ENCODE measurements at places on chromosomes 13 and 19.

GRCh38 chr13:35219021-35219420, 257.5 kb downstream of the MAB21L1 start:
- no peak for DNase-seq

DNA sequence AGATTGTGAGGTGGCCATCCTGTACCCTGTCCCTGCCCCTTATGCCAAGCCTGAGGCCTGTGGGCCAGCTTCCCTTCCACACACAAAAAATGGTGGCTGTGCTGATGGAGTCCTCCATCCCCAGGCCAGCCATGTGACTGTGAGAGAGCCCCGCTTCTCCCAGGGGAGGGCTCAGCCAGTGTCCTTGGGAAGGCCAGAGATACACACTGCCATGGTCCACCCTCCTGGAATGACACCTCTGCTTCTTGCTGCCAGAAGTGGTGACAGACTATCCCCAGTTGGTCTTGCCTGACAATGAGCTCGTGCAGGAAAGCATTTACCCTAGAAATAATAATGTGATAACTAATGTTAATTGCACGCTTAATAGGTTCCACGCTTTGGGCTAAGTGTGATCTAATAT, 38.0 kb downstream of the FAM124A start:
- no peak for DNase-seq

DNA sequence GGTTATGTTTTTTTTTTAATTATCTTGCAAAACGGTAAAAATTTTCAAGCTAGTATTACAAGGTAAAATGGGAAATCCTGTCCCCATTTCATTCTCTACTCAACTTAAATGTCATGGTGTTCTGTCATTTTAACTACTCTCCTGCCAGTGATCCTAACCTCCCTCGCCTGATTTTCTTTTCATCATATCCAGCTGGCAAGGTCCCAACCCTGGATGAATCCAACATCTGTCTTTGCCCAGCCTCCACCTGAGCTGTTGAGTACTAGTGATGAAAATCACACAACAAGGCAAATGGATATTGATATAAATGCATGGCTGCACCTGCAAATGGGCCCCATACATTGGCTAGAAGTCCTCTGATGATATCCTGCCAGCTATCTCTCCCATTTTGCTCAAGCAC, 6.9 kb upstream of the CDK8 start:
- peak; percentile 27 for DNase-seq

GRCh38 chr19:54279406-54279962, 1.4 kb downstream of the LILRB2 start:
- no peak for DNase-seq

DNA sequence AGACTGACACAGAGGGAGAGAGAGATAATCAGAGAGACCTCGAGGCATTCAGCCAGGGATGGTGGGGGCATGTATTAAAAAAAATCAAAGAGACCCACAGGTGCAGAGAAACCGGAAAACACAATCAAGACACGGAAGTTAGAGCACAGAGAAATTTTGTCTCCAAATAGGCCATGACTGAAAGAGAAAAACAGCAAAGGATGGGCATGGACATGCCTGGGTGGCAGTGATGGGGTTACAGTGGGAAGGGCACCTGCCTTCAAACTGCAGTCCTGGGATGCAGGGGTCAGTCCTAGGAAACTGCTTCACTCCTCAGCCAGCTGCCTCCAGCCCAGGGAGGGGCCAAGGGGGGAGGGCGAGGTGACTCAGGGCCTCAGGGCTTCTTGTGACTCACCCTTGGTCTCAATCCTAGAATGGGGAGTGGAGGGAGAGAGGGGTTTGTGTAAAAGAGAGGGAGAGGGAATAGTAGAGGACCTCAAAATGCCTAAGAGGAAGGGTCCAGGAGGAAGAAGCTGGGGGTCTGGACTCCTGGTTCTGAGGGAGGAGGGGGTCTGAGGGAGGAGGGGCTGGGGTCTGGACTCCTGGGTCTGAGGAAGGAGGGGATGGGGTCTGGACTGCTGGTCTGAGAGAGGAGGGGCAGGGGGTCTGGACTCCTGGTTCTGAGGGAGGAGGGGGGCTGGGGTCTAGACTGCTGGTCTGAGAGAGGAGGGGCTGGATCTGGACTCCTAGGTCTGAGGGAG, 3.6 kb upstream of the KCNN4 start:
- no peak for DNase-seq

DNA sequence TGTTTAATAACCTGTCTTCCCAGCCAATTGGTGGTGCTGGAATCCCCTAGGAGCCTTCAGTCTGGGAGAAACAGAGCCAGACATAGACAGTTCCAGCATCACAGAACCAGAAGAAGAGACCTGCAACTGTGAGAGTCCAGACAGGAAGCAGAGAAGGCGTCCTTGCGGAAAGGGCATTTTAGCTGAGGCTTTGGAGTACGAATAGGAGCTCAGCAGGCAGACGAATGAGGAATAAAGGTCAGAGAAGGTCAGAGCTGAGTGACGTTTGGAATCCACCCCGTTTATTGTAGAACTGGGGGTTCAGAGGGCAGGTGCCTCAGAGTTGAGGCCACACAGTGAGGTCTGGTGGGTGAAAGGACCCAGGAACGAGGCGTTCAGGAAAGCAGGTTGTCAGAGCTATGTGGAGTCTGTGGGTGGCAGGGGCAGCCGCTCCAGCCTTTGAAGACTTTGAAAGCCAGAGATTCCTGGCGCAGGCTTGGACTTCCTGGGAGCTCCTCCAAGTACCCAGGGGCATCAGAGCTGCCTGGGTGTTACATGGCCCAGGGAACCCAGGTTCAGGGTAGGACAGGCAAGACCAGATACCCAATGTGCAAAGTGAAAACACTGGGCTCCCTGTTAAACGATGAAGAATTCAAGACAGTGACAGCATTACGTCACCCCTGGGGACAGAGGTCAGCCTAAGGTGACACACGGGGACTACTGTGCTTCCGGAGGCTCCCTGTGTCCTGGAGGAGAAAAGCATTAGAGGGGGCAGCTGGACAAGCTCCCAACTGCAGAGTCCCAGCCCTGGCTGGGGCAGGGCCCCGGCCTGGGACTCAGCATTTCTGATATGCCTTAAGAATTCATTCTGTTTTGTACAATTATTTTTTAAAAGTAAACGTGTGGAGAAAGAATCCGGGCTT, 5.5 kb downstream of the ARRDC2 start:
- no peak for DNase-seq

DNA sequence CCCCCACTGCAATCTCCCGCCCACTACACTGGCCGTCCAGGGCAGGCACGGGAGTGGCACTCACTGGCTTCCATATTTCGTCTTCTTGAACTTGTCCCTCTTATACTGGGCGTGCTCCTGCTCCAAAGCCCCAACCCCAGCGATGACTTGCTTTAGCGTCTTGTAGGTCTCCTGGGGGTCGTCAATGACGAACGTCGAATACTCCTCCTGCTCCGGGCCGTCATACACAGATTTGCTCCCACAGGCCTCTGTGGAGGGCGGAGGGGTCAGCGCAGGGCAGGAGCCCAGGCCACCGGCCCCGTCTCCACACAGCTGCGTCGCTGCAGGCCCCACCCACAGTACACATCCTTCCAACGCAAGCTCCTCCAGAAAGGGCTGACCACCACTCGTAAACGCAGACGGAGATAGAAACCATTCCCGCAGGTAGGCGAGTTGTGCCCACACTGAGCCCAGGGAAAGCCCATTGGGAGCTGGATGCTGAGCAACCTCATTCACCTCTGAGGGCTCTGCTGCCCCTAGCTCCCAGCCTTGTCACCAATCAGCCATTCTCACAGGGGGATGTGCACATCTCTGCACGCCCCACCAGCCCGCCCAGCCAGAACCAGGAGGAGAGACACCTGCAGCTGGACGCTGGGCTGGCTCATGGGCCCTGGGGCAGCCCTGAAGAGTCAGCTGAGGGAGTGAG, 7.9 kb upstream of the C13orf46 start:
- no peak for DNase-seq

DNA sequence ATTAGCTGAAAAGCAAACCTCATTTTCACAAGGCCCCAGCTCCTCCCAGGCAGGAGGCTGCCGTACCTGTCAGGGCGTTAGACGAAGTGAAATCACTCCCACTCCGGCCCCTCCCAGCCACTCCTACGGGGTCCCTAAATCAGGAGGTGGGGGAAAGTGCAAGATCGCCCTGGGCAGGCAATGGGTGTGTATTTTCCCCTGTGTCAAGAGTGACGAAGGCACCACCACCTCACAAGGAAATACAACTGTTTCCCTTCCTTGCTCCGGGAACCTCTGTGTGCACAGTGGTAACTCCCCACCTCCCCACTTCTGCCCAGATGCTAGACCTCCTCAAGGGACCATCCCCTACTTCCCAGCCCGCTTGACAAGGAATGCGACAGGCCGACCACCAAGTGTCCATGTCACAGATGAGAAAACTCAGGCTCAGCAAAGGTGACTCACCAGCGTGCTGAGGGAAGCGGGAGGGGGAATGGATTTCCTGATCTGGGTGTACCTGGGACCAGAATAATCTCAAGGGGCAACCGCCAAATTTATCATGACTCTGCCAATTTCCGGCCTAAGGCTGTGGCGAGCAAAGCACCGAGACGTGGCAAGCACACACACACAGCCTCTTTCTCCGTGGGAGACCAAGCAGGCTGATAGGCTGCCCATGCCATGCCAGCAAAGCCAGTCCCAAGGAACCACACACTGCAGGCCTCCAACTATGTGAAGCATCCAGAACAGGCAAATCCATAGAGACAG, 7.3 kb downstream of the PPP6R1 start:
- no peak for DNase-seq

DNA sequence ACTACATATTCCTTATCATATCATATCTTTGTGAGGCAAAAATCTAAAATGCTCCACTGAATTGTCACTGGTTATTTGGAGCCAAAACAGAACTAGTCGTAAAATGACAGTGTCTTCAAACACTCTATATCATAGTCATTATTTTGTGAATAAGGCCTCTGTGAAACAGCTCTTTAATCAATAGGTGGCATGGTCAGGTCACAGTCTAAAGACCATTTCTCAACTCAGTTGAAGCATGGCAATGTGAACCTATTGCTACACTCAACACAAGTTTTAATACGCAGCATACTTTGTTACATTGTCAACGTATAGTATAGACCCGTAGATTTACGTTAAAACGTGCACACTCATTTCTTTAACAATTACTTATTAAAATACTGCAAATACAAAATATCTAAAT, 131.3 kb upstream of the PCDH20 start:
- DNase-seq: no peak

DNA sequence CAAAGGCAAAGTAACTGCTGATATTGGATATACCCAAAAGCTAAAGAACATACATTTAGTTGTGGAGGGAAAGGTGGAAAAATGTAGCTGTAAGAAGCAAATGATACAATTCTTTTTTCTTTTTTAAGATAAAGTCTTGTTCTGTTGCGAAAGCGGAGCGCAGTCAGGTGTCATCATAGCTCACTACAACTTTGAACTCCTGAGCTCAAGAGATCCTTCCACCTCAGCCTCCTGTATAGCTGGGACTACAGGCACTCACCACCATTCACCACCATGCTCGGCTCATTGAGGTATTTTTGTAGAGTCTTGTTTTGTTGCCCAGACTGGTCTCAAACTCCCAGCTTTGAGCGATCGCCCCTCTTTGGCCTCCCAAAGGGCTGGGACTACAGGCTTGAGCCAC, 38.0 kb downstream of the TBC1D4 start:
- DNase-seq: no peak

DNA sequence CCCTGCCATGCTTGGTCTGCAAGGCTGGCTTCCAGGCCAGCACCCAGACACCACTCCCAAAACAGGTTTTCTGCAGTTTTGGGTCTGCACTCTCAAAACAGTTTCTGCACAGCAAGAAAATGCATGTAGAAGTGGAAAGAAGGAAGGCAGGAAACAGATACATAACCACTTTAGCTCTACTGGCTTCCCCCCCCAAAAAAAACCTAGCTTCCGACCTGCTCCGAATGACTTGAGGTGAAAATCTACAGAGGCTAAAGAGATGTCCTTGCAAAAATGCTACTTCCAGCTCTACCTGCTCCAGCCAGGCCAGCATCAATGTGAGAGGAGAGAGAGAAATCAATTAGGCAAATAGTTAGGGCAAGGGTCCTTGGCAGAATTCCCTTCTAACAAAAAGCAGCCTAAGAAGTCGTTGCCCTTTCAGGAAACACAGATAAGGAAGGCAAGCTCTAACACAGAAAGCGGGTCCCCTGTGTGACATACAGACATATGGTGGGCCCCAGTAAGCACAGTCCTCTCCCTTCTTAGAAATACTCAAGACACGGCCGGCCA, 3.4 kb downstream of the C19orf12 start:
- no peak for DNase-seq

- DNase-seq: no peak
Observed at GRCh38 chr19:56765137-56765536, 75.4 kb downstream of the PEG3 start.

- no peak for DNase-seq
Observed at GRCh38 chr13:106612688-106613087, 44.8 kb upstream of the ARGLU1 start.

- DNase-seq: no peak
Observed at GRCh38 chr13:33409673-33410510, 124.3 kb upstream of the STARD13 start.

GRCh38 chr13:34467450-34468083, 474.5 kb upstream of the NBEA start:
- no peak for DNase-seq
